ENCODE measurements at places on chromosomes 3 and 15. TPM values are rescaled to one million over a fixed set of nuclear protein-coding genes. Genes with fewer than 3 reads are reported as not detected.

The PLSCR2 gene
- total RNA-seq = 2.9 TPM

- no peak for DNase-seq
- H3K4me1 ChIP-seq = no peaks in the 10 kb centered on the region
- H3K27me3 ChIP-seq = no peaks in the 10 kb centered on the region
- no peak overlapping the region for H3K4me3 ChIP-seq
These were observed 37.0 kb downstream of the FRMD5 start for GRCh38 chr15:44158111-44158510.

The A4GNT gene
- total RNA-seq = not detected

GRCh38 chr3:30443756-30444673 lies 162.4 kb upstream of the TGFBR2 start:
- H3K27me3 ChIP-seq = no peaks in the 10 kb centered on the region
- peaks cover 32% of the 10 kb centered on the region for H3K4me1 ChIP-seq
- H3K27ac ChIP-seq = peak overlapping the region; percentile 68

- no peak overlapping the region for H3K27ac ChIP-seq
- H3K36me3 ChIP-seq = no peaks in the 10 kb centered on the region
- H3K4me1 ChIP-seq = no peaks in the 10 kb centered on the region
- H3K27me3 ChIP-seq = no peaks in the 10 kb centered on the region
- no peak for DNase-seq
These were observed 1011.8 kb upstream of the GBE1 start for GRCh38 chr3:82773207-82773606.

DNA sequence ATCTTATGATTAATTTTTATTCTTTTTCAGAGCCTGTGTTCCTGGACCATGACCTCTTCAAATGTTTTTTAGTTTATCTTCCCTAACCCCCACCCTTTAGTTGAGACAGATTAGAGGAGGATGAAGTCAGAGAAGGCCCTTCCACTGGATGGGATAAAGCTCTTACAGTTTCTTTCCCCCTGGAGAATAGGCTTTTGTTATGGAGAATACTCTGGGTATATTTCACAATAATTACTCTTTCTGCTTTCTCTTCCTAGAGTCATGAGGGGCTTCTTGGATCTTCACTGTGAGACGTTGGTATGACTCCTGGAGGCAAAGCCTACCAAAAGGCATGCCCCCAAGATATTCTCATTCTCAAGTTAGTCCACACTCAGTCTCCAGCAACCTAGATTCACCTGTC lies 144.4 kb upstream of the THRB start:
- DNase-seq = no peak
- H3K27me3 ChIP-seq = no peaks in the 10 kb centered on the region
- H3K4me1 ChIP-seq = no peaks in the 10 kb centered on the region
- no peaks in the 10 kb centered on the region for H3K36me3 ChIP-seq
- no peak overlapping the region for H3K27ac ChIP-seq
- H3K4me3 ChIP-seq = no peak overlapping the region
